Iris pigment epithelial cell (primary cell): ENCODE measurements at places on chromosomes 1 and 21.

GRCh38 chr1:209653915-209654351 is 1.7 kb upstream of the LAMB3 start:
- no peak for DNase-seq

DNA sequence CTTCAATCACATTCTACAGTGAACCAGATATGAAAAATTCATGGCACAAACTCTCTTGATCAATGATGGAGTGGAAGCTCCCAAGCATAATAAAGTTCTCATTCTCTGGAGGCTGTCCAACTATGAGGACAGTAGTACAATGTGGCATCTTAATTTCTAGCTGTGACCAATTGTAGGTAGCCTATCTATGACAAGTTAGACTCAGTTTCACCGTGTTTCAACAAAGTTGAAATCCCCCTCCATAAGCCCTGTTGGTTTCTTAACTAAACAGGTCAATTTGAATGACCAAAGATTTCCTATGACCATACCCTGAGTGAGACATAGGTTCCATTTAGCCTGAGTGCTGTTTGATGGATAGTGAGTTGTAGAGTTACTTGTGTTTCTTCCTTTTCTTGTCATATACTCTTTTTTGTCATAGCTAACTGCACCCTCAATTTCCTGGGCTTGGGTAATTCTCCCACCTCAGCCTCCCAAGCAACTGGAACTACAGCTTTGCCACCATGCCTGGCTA is 11.8 kb downstream of the PATJ start:
- no peak for DNase-seq

DNA sequence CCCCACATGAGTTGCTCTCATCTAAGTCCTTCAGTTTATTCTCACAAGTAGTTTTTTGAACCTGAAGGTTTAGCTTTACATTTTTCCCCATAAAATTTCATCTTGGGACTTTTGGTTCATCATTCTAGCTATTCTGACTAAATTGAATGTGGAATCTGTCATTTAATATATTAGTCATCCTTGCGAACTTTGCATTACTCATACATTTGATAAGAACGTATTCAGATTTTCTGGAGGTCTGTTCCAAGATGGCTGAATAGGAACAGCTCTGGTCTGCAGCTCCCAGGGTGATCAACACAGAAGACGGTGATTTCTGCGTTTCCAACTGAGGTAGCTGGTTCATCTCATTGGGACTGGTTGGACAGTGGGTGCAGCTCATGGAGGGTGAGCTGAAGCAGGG is 59.8 kb upstream of the CSF1 start:
- peak; percentile 56 for DNase-seq

DNA sequence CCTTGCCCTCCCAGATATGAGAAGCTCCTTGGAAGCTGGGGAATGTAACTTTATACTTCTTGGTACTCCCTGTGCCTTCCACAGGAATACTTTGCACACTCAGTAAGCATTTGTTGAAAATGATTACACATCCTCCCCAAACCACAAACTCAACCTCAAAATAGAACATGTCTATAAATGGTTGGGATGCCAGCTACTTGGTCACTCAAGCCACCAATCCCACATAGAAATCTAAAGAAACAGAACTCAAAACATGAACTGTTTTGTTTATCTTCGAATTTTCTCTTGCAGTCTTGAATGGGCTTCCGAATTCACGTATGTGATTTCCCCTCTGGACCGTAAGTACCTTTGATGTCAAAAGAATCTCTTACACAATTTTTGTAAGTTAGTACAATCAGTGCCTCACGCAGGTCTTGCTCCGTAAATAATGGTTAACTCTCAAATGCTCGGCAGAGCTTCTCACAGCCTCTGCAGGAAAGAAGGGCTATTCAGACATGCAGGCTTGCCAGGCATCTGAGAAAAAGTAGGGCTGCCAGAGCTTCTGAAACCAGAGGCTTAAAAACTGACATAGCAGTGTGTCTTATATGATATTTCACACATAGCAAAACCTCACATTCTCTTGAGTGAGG is 26.9 kb downstream of the SORT1 start:
- DNase-seq = peak; percentile 95

GRCh38 chr1:5951846-5952410 is 40.3 kb downstream of the NPHP4 start:
- DNase-seq = no peak

DNA sequence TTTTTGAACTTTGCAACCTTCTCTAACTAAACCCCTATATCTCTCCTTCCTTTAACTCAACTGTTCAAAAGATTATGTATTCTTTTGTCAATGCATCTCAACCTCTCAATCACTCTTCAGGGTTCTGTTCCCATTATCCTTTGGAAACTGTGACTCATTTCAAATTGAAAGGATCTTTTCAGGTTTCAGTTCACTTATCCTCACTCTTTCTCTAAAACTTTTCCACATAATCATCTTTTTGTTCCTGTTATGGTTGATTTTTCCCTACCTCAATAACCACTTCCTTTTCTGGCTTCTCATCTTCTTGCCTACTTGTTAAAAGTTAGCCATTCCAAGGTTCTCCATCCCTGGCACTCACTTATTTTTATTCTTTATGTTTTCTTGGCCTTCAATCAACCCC is 56.2 kb upstream of the NUF2 start:
- DNase-seq = no peak

DNA sequence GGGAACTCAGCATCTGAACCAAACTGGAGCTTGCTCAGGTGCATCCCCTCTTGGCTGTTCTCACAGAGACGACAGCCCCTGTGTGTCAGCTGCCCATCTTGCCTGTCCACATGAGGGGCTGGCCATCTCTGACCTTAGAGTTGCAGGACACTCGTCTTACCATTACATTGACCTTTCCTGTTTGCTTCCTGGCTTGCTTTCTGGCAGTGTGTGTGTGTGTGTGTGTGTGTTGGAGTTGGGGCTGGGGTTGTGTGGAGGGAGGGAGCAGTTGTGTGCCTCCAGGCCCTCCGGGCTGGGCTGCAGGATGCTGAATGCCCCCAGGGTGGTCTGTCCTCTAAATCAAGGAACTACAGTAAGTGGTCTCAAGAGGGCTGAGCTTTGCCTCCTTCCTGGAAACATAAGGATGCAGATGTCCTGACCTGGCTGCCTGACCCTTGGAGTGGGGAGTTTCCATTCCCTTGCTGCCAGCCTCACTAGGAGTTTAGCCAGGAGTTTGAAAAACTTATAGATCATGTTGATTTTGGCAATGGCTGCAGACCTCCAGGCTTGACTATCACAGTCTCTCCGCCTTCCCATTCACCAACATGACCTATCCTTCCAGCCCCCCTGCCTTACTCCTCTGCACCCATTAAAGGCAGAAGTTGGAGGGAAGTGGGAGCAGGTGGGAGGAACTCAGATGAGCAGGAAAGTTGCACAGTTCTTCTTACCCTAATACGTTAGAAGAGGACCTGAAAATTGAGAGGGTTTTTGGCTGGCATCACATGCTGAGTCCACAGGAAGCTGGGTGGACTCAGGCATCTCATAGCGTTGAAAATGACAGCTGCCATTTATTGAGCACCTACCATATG is 19.0 kb downstream of the RASSF5 start:
- no peak for DNase-seq
